COLO829 (cell line): ENCODE measurements at places on chromosomes 7 and 10.
A peak's percentile ranks its signal among the peaks of the same experiment; 100 is the strongest.

DNA sequence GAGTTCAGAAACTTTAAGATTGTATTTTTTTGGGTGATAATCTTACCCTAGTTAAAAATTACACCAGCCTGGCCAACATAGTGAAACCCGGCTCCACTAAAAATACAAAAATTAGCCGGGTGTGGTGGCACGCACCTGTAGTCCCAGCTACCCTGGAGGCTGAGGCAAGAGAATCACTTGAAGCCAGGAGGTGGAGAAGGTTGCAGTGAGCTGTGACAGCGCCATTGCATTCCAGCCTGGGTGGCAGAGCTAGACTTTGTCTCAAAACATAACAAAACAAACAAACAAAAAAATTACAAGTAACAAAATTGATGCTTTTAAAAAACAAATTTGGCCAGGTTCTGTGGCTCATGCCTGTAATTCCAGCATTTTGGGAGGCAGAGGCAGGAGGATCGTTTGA lies 76.7 kb downstream of the ANKRD61 start:
- no peak for DNase-seq

DNA sequence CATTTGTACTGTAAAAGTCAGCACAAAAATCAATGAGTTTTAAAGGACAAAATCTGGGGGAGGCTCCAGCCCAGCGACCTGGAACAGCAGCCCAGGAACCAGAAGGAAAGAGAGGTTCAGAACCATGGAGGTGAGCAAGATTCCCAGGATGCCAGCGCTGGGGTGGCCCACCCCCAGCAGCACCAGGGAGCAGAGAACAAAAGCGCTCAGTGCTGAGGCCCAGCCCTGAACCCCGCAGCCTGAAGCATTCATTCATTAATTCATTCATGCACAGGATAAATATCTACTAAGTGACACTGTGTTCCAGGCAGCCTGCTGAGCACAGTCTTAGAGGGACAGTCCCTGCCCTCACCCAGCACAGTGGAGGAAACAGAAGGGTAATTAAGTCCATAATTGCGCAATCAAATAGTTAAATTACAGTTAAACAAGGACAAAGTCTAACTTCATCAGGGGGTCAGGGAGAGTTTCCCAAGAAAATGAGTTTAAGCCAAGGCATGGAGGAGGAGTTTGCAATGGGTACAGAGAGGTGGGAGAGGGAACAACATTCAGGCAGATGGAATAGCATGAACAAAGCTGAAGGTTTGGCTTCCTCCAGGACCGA lies 202.3 kb downstream of the GRID1 start:
- DNase-seq: no peak

- DNase-seq: no peak
Measured at GRCh38 chr7:55517191-55517633, 55.1 kb downstream of the VOPP1 start.

GRCh38 chr10:131312478-131312836 lies 936 bp upstream of the TCERG1L start:
- DNase-seq: no peak

DNA sequence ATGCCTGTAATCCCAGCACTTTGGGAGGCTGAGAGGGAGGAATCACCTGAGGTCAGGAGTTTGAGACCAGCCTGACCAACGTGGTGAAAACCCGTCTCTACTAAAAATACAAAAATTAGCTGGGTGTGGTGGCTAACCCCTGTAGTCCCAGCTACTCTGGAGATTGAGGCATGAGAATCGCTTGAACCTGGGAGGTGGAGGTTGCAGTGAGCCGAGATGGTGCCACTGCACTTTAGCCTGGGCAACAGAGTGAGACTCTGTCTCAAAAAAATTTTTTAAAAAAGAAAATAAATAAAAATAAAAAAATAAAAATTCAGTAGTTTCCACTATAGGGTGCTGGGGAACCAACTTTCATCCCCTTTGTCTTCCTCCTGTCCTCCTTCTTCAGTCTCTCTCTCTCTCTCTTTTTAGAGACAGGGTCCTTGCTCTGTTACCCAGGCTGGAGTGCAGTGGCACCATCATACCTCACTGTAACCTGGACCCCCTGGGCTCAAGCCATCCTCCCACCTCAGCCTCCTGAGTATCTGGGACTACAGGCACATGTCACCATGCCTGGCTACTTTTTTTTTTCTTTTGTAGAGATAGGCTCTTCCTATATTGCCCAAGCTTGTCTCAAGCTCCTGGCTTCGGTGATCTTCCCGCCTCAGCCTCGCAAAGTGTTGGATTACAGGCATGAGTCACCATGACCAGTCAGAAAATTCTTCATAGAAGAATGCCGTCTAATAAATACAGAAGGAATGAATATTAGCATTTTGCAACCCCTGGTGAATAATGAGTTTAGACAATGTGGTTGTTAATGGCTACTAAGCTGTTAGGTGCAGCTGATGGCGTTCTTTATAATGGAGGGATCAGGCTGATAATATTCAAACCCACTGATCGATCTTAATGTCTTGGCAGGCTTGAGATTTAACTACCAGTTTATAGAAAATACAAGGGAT lies 20.6 kb downstream of the RBM20 start:
- DNase-seq: peak; percentile 26

DNA sequence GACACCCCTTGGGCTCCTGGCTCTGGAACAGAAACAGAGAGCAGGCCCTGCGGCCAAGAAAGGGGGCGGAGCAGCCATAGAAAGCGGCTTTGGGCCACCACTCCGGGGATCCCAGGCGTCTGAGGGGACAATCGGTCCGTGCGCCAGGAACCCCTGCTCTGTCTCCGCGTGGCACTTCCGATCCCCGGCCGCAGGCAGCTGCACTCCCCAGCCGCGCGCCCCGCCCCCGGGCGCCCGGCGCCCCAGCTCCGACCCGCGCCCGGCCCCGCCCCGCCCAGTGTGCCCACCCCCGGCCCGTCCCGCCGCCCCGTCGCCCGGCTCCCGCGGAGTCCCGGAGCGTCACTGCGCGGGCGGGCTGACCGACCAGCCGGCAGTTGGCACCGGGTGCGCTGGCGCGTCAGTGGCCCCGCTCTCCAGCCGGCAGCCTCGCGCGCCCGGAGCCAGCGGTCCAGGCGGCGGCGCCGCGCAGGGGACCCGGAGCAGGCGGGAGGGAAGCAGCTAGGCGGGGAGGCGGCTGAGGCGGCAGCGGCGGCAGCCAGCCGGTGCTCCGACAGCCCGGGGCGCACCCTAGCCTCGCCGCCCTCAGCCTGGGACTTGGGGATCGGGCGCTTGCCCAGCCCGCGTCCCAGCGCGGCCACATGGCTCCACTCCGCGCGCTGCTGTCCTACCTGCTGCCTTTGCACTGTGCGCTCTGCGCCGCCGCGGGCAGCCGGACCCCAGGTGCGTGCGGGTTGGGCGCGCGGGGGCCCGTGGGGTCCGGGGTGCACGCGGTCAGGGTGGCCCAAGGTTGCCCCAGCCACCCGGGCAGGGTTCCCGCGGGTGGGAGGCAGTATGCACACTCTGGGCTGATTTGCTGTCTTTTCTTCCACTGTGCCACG lies at the start of gene ADAMTS14:
TSS of gene ADAMTS14 (plus strand) at position 342 of the 878 bp plus-strand sequence. CDS start at position 639, 297 bp downstream.
- DNase-seq: no peak

GRCh38 chr7:134839298-134839697 lies 59.9 kb downstream of the CALD1 start:
- DNase-seq: no peak

- no peak for DNase-seq
Measured at GRCh38 chr10:35276889-35277288, 59.4 kb upstream of the CCNY start.

DNA sequence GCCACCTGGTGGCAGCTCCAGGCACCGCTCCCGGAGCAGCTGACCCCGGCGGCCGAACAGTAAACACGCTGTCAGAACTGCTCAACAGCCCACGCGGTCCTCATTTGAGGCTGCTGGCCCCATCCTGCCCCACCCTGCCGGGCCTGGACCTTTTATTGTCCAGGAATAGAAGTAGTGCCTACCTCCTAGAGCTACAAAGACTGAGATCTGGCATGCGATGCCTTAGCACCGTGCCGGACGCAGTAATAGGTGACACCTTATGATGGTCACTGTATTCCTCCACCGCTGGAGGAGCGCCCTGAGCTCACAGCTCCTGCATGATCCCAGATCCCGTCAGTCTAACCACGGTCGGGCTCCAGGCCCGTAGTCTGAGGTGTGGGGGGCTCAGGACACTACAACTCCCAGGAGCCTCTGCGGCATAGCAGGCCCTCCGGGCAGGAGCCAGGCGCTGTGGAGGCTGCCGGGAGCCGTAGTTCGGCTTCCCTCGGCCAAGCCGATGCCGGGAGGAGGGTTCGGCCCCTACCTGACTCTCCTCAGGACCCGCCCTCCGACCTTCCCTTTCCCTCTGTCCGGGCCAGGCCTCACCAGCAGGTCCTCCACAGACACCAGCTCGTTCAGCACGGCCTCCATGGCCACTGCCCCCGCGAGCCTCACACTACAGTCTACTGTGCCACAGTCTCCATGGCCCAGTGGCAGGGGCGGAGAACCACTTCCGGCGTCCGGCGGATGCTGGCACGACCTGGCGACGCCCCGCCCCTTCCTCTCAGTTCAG lies at the start of gene FIS1:
TSS of gene FIS1 (minus strand) at position 707 of the 772 bp plus-strand sequence. CDS start at position 630, 77 bp downstream.
- peak; percentile 91 for DNase-seq

- peak; percentile 40 for DNase-seq
Measured at GRCh38 chr10:132329565-132330485, 2.2 kb upstream of the LRRC27 start.

DNA sequence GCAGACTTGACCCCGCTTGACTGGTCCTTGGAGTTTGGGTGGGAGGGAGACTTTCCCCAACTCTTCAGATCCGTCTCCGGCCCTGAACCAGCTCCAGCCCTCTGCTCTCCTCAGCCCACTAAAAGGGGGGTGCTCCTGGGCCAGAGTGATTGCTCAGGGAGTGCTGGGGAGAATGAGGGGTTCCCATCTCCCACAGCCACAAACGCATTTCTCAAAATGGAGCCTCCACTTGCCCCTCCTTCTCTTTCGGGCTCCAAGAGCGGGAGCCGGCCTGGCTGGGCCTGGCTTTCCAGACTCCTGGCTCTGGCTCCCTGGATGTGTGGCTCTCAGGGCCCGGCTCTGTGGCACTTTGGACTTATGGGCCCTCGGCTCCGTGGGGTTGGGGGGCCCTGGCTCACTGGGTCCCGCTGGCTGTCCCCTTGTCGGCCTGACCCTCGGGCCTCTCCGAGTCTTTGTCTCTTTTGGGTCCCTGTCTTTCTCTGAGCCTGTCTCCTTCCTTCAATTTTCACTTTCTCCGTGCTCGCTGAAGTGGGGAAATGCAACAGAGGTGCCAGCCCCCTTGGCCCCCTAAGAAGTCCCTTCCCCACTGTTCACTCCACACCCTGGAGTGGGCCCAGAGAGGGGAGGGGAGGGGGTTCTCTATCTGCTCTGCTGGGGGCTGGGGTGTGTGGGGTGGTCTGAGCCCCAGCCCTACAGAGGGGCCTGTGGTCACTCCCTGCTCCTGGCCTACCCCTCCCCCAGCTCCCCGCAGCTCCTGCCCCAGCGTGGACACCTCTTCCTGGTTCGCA lies 713 bp downstream of the LZTS2 start:
- DNase-seq: no peak

DNA sequence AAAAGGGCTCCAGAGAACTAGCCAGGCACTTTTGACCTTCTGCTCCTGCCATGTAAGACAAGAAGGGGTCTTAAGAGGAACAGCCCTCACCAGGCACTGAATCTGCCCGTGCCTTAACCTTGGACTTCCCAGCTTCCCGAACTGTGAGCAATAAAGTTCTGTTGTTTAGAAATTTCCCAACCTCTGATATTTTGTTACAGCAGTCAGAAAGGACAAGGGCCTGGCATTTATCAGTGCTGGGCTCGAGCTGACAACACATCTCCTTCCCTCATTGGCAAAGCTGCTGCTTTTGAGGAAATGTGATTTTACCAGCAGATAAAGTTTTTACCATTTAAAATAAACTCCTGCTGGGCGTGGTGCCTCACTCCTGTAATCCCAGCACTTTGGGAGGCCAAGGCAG lies 103.5 kb downstream of the GPR26 start:
- no peak for DNase-seq

DNA sequence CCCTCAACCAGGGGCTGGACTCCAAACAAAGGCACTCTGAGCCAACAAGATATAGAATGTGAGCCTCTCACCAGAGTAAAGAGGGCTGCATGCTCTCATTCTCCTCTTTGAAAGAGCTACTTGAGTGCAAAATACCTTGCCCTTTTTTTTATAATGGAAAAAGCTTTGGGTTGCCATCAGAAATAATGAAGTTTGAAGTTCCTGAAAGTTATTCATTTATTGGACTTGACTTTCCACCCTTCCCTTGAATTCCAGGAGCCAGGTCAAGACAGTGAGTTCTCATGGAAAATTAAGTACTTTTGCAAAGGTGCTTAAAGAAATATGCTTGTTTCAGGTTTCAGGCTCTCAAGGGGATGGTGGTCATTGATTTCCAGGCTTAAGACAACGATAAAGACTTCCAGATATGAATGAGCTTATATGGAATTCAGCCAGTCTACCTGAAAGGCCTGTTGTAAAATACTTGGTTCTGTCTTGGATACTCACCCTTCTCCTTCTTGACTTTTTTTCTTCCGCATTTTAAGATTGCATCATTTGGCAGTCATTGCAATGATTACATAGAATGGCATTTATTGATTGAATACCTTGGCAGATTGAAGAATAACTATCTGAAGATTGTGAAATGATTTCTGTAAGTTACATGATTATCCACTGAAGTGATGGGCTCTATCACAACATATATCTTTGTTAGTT lies 696.4 kb downstream of the INHBA start:
- no peak for DNase-seq

DNA sequence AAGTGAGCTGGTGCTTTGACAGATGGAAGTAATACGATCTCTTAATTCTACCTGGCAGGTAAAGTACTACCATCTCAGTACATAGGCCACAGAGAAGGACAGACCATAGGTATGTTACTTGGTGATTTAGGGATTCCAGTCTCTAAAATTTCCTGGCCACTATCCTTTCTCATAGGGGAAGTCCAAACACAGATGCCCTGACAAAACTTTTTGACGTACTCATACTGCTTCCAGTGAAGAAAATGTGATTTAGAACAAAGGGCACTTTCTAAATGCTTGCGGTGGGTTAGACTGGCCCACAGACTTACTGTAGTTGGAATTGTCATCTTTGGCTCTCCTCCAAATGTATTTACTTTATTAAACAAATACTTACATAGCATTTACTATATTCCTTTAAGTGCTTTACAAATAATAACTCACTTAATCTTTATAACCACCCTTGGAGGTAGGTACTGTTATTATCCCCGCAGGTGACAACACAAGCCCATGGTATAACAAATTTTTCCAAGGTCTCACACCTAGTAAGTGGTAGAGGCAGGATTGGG lies 3.0 kb downstream of the PI4K2A start:
- DNase-seq: no peak

DNA sequence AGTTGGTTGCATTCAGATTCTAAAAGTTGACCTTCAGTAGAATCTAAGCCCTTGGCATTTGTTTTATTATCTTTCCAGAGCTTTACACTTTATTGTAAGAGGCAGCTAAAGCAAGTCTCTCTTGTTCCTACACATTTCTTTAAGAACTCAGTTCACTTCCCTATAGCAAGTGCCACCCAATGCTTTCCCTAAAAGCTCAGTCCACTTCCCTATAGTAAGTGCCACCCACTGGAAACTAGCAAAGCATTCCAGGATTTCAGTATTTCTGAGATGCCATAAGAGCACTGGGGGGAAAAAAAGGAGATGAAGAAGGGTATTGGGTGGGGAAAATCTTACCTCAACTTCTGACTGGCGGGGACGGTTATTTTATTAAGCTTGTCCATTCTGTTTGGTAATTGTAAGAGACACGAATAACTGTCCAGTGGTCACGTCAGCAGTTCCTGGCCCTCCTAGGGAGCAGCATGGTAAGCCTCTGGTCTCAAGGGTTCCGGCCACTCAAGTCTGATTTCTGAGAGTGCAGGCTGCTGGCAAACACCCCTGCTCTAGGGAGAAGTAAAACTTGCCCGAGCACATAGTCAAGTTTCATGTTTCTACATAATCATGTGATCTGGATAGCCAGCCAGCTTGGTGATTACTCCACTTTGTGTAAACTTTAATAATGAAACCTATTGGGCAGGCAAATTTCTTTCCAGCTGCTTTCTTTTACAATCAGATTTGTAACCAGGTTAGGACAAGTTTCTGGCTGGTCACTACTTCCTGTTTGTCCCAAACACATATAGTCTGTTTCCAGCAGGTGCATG lies at the start of gene BLNK:
TSS of gene BLNK (minus strand) at position 554 of the 800 bp plus-strand sequence. CDS start at position 383, 171 bp downstream.
- no peak for DNase-seq
